Naive thymus-derived CD8-positive, alpha-beta T cell (primary cell): ENCODE measurements at places on chromosomes 13 and 19.

GRCh38 chr13:29476046-29476445 lies 119.4 kb downstream of the SLC7A1 start:
- no peak for DNase-seq

- DNase-seq: no peak
Observed at GRCh38 chr19:47663911-47664771, 49.1 kb upstream of the EHD2 start.

DNA sequence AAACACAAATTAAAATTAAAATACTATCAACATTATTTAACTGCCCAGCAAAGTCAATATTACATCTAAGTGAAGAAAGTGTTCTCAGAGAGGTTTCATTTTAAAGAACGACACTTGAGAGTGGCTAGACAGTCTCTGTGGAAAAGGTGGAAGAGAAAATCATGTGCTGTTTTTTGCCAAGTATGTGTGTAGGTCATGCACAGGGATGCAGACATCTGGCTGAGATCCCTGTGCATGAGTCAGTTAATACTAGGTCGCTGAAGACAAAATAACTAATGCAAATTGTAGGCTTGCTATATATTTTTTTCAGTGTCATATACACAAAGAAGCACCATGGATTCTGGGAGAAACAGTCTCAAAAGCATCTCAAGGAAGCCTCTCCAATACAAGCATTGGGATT lies 44.3 kb upstream of the ENOX1 start:
- DNase-seq: no peak

- DNase-seq: no peak
Observed at GRCh38 chr13:99260216-99260615, 2.0 kb upstream of the GPR18 start.

DNA sequence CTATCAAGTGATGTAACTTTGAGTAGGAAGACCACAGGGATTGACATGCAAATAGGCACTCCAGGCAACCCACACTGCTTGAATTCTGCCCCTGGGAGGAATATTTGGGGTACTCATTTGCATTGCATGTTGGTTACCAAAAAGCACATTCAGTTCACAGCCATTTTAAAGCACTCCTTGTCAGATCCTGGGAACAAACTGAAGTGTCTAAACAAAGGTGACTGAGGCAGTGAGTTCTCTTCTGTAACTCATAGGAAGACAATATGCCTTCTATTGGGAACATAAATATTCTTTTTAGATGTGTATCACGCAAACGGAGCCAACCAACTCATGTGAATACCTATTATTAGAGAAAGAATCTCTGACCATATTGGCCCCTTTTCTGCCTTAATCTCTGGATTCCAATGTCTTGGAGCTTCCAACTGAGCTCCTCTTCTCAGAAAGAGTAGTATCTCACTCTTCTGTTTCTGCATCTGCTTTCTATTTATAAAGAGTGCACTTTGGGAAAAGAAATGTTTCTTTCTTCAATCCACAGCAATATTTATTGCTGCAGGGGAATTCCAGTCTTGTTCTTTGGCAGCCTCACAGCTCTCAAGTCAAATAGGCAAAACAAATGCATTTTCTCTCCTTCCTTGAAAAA lies 125.7 kb upstream of the NBEA start:
- DNase-seq: no peak

DNA sequence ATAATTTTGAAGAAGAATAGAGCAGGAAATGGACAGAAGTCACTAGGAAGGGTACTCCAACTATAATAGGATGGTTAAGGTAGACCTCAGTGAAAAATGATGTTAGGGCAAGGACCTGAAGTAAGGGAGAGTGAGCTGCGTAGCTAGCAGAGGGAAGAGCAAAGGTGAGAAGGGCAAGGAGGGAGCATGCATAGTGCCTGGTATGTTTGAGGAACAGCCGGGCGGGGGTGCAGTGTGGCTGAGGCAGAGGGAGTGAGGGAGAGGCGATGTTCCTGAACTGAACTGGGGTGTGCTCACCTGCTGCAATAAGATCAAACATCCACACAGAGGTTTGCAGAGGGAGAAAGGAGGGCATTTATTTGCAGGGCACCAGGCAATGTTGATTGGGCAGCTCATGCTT lies 110.4 kb downstream of the DNAJC15 start:
- no peak for DNase-seq

GRCh38 chr19:40592170-40592569 lies 9.0 kb upstream of the LTBP4 start:
- no peak for DNase-seq

DNA sequence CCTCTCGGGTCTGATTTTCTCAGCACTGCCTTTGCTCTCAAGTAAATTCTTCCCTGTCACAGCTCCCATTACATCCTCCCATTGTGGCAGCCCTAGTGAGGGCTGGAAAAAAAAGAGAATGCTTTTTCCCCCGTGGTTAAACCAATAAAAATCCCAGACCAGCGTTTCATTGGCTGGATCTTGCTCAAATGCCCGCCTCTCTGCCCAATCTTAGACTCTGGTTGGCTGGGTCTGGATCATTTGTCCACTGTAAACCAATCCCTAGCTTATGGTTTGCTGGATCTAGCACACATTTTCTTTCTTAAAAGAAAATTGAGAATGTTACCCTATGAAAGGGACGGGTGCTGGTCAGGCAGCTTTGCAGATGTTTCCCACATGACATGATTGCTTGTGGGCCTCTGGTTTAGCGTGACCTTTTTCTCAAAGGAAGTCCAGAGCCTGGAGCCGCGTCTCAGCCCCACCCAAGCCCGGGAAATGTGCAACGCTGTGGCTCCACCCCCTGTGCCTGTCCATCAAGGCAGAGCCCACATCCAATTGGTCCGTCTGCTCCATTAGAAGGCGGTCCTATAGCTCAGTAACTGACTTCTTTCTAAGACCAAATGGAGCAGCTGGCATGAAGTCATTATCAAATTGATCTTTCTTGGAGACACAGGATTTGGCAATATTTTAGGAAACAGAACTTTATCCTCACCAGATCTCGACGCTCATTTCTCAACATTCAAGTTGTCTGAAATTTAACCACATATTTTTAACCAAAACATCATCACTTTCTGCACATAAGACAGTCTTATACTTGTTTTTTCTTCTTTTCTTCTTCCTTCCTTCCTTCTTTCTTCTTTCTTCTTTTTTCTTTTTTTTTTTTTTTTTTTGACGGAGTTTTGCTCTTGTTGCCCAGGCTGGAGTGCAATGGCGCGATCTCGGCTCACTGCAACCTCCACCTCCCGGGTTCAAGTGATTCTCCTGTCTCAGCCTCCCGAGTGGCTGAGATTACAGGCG lies 2.6 kb upstream of the MCEMP1 start:
- DNase-seq: no peak

DNA sequence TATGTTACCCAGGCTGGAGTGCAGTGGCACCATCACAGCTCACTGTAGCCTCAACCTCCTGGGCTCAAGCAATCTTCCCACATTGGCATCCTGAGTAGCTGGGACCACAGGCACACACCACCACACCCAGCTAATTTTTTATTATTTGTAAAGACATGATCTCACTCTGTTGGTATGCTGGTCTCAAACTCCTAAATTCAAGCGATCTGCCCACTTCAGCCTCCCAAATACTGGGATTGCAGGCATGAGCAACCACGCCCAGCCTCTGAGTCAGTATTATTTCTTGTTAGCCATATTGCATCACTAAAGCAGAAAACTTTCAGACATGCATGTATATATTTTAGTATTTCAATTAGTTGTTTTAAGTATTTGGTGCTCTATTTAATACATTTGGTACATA lies 376.4 kb downstream of the GPC6 start:
- no peak for DNase-seq

DNA sequence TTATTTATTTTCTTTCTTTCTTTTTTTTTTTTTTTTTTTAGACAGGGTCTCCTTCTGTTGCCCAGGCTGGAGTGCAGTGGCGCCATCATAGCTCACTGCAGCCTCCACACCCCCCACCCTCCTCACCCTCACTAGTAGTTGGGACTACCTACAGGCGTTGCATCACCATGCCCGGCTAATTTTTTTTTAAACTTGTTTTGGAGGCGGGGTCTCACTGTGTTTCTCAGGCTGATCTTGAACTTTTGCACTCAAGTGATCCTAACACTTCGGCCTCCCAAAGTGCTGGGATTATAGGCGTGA lies 33.6 kb downstream of the GJA3 start:
- no peak for DNase-seq

GRCh38 chr19:16136185-16136999 lies 7.1 kb upstream of the HSH2D start:
- DNase-seq: no peak

- DNase-seq: no peak
Observed at GRCh38 chr13:31444266-31444856, 244.6 kb downstream of the B3GLCT start.

- no peak for DNase-seq
Observed at GRCh38 chr19:30450835-30451321, 78.7 kb downstream of the ZNF536 start.

GRCh38 chr19:30070198-30070967 lies 128.3 kb downstream of the URI1 start:
- DNase-seq: no peak

GRCh38 chr13:36787181-36787580 lies 31.8 kb upstream of the RFXAP start:
- no peak for DNase-seq

GRCh38 chr13:34464011-34464410 lies 478.1 kb upstream of the NBEA start:
- no peak for DNase-seq

GRCh38 chr13:39263531-39263930 lies 225.3 kb downstream of the NHLRC3 start:
- DNase-seq: no peak

DNA sequence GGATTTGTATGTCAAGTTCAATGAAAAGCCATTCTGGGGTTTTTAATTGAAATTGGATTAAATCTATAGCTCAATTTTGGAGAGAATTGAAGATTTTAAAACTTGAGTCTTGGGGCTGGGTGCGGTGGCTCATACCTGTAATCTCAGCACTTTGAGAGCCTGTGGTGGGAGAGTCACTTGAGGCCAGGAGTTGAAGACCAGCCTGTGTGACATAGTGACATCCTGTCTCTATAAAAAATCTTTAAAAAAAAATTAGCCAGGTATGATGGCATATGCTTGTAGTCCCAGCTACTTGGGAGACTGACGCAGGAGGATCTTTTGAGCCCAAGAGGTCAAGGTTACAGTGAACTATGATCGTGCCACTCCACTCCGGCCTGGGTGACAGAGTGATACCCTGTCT lies 41.2 kb downstream of the VAV1 start:
- no peak for DNase-seq

- DNase-seq: no peak
Observed at GRCh38 chr13:33940256-33940655, 122.3 kb downstream of the RFC3 start.

GRCh38 chr19:47146920-47147319 lies 16.3 kb downstream of the SAE1 start:
- no peak for DNase-seq

DNA sequence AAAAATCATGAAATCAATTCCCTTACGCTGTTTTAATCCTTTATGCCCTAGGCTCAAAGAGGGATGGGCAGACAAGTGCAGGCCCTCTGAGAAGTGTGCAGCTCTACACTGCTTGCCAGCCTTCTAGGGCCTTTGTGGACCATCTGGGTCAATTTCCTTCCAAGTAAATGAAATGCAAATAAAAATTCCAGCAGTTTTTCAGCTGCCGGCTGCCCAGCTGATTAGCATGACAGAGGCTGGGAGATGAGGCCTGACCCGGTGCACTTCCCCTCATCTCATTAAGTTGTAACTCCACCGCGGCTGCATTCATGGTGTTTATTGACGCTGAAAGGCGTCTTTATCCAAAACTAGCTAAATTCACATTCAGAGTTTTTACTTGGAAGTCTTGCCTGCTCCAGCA lies 47.5 kb upstream of the GSX1 start:
- DNase-seq: no peak

DNA sequence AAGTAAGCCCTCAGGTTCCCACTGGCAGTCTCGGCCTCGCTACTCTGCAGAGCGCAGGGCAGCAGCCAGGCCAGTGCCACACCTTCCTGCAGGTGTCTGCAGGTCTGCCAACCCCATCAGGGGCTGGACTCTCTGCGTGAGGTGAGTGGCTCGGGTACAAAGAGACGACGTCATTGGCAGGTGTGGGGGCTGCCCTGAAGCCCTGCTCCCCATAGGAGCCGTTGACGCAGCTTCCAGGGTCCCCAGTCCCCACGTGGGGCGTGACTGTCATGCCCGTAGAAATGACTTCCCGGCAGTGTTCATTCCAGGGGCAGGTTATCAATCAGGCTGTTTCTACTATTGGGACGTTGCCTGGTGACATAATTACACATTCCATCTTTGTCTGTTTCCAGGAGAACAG lies 15.3 kb upstream of the GJB6 start:
- no peak for DNase-seq

DNA sequence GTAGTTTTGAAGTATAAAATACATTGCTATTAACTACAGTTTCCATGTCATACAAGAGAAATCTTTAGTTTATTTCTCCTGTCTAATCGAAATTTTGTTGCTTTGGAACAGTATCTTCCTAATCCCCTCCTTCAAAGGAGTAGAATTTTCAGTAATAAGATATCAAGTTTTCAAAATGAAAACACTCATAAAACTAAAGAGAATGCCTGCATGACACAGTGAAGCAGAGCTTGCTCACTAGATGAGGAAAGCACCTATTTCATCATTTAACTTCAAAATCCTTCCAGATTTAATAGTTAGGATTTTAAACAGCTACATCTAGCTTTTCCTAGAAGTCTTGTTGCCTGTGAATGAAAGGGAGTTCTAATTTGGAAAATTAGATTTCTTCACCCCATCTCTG lies 80.8 kb downstream of the TNFSF11 start:
- DNase-seq: no peak

GRCh38 chr13:99892196-99892613 lies 79.4 kb downstream of the ZIC5 start:
- DNase-seq: no peak

DNA sequence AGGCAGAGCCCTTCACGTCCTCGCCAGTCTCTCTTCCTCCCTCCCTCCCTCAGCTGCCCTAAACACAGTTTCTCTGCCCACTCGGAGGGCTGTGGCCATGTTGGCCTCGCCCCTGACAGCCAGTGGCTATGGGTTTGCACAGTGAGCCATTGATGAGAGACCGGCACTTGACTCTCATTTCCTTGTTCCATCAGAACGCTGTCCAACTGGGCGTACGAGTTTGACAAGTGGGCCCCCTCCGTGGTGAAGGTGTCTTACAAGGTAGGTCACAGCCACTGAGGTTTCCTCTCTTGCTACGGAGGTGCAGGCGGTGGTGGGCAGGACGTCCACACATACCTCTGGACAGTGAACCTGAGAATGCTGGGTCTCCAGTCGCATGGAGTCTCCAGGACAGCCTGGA lies 57.9 kb downstream of the SMARCA4 start:
- DNase-seq: no peak

- no peak for DNase-seq
Observed at GRCh38 chr19:44303976-44304568, 753 bp downstream of the ZNF235 start.

GRCh38 chr13:99911965-99912566 lies 59.5 kb downstream of the ZIC5 start:
- DNase-seq: no peak

- no peak for DNase-seq
Observed at GRCh38 chr13:45086484-45086883, 33.8 kb upstream of the GTF2F2 start.

DNA sequence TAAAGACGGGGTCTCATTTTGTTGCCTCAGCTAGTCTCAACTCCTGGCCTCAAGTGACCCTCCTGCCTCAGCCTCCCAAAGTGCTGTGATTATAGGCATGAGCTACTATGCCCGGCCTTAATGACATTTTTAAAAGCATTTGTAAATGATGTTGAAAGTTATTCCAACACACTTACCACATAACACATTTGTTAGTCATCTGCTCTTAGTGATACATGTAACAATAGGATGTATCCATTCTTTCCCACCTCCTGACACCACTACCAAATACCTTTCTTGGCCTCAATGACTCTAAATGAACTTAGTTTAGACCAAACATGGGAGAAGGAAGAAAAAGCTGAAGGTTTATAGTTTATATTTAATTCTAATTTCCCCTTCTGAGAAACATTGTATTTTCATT lies 59.8 kb upstream of the MEDAG start:
- DNase-seq: no peak
